Sigmoid colon (tissue), 7 donors: ENCODE measurements at places on chromosomes 2 and 18.

- DNase-seq, result no peak
Measured at GRCh38 chr2:208648368-208648767, 241.8 kb downstream of the PTH2R start.

- no peak for DNase-seq
Measured at GRCh38 chr2:69902213-69902922, 8.6 kb downstream of the SNRNP27 start.

DNA sequence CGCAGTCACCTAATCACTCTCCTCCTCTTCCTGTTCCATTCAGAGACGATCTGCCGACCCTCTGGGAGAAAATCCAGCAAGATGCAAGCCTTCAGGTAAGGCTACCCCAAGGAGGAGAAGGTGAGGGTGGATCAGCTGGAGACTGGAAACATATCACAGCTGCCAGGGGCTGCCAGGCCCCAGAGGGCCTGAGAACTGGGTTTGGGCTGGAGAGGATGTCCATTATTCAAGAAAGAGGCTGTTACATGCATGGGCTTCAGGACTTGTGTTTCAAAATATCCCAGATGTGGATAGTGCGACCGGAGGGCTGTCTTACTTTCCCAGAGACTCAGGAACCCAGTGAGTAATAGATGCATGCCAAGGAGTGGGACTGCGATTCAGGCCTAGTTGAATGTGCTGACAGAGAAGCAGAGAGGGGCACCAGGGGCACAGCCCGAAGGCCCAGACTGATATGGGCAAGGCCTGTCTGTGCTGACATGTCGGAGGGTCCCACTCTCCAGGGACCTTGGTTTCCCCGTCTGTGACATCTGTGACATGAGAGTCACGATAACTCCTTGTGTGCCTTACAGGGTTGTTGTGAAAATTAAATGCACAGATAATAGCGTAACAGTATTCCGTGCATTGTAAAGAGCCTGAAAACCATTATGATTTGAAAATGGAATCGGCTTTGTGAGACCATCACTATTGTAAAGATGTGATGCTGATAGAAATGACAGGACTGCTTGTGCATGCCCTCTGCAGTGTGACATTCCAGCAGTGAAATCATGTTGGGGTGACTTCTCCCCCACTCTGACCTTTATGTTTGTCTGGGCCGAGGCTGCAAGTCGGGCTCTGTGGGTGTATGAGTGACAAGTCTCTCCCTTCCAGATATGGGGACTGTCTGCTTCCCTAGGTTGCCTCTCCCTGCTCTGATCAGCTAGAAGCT, 510 bp downstream of the IL1RN start:
- no peak for DNase-seq

- DNase-seq, result no peak
Measured at GRCh38 chr2:215356334-215356947, 44.6 kb downstream of the ATIC start.

GRCh38 chr18:939166-939565, 34.5 kb downstream of the ADCYAP1 start:
- no peak for DNase-seq
